Anterior cingulate cortex (tissue), 58 donors: ENCODE measurements at places on chromosomes 13 and 19.

- no peak for DNase-seq
Measured at GRCh38 chr13:27679896-27680295, 58.2 kb downstream of the POLR1D start.

GRCh38 chr19:1252221-1252820 lies 3.9 kb downstream of the MIDN start:
- peak; percentile 88 for DNase-seq

DNA sequence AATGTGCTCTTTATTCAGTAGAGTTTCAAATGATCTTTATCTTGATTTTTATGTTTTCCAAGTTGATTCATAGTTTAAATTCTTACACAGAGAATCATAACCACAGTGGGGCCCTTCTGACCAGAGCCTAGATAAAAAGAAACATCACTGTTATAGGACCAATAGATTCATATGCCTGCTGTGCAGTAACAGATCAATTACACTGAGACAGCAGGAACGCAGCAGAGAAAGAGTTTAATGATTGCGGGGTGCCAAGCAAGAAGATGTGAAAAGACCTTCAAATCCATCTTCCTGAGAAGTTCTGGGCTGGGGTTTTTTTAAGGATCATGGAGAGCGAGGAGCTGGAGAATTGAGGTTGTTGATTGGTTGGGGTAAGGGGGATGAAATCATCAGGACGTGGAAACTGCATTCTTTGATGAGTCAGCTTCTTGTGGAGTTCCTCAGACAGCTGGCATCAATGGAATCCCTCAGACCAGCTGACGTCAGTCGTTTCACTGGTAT lies 346.6 kb downstream of the TBC1D4 start:
- DNase-seq: no peak

DNA sequence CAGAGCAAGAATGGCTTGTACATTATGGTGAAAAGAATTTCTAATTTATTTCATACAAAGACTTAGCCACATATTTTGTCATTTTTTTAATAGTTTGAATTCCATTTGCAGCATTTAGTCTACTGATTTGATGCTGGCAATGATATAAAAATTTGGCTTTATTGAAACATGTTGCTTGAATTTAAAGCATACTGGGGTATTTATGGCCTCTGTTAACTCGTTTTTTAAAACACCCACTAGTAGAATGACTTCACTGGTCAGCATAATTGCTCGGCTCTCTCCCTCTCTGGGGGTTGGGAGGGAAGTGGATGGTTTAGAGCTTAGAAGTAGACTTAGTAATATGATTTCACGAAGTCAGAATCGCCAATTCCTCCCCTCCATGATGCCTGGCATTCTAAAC lies 354.9 kb upstream of the HTR2A start:
- DNase-seq: no peak

GRCh38 chr19:48905664-48906063 lies 5.6 kb downstream of the NUCB1 start:
- no peak for DNase-seq

- no peak for DNase-seq
Measured at GRCh38 chr13:24284889-24285565, 24.4 kb upstream of the C1QTNF9 start.

- DNase-seq: no peak
Measured at GRCh38 chr19:46124638-46125115, at the start of gene IGFL3. IGFL3 (minus strand) TSS chr19:46124688; CDS start chr19:46124649, 39 bp downstream.

DNA sequence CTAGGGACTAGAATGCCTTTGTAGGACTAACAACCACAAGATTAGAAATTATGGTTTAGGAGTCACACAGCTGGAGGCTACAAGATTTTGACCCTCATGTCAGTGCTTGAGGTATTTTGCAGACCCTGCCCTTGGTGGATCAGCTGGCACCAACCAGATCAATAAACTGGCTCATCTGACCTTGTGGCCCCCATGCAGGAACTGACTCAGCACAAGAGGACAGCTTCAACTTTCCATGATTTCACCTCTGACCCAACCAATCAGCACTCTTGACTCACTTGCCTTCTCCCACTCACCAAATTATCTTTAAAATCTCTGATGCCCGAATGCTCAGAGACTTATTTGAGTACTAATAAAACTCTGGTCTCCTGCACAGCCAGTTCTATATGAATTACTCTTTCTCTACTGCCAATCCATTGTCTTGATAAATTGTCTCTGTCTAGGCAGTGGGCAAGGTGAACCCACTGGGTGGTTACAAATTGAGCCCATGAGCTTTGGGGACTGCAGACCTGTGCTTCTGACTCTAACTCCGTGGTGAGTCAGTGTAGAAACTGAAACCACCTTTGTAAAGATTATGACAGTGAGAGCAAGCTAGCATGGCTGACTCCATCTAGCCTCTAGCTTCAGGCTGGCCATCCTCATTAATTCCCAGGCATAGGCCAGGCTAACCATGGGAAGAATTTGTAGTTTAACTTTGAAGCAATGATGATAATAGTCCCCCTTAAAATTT lies 33.9 kb upstream of the CEACAM8 start:
- no peak for DNase-seq

DNA sequence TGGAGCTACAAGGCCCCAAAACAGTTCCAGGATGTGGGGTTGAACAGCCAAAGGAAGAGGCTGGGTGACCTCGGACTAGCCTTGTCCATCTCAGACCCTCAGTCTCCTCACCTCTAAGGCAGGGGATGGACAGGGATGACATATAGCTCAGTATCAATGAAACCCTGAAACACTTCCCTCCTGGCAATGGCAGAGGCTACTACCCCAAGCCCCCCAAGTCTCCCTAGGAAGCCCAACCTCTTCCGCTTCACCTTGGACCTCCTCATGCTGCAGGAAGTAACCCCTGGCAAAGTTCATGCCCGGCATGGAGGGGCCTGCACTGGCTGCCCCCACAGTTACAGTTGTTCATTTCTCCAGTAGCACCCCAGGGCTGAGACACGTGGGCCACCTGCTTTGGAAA lies 10.6 kb downstream of the CCDC97 start:
- no peak for DNase-seq

- no peak for DNase-seq
Measured at GRCh38 chr19:55041627-55042343, 3.7 kb upstream of the GP6 start.

DNA sequence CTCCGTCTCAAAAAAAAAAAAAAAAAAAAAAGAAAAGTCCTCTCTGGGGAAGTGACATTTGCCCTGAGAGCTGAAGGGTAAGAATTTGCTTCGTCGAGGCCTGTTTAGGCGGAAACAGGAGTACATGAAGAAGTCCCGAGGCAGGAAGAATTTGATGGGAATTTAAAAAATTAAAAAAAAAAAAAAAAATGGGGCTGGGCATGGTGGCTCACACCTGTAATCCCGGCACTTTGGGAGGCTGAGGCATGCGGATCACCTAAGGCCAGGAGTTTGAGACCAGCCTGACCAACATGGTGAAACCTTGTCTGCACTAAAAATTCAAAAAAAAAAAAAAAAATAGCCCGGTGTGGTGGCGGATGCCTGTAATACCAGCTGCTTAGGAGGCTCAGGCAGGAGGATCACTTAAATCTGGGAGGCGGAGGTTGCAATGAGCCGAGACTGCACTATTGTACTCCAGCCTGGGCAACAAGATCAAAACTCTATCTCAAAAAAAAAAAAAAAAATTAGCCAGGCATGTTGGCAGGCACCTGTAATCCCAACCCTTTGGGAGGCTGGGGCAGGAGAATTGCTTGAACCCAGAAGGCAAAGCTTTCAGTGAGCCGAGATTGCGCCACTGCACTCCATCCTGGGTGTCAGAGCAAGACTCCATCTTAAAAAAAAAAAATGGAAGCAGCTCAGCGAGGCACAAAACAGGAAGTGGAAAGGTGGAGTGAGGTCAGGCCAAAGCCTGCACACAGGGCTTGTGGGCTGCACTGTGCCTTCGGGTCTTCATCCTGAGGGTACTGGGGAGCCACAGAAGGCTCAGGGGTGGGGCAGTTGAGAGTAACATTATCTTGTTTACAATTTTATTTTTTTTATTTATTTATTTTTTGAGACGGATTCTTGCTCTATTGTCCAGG lies 4.9 kb downstream of the BAX start:
- no peak for DNase-seq
